ENCODE measurements at places on chromosomes 4 and X. TPM values are rescaled to one million over a fixed set of nuclear protein-coding genes. Genes with fewer than 3 reads are reported as not detected.

The AMTN gene
- not detected for polyA plus RNA-seq

The OTUD4 gene
- polyA plus RNA-seq = 48.8 TPM

The CENPVL2 gene
- polyA plus RNA-seq = 0.23 TPM

The C4orf50 gene
- 0.01 TPM for polyA plus RNA-seq

The NHSL2 gene
- 8.0 TPM for polyA plus RNA-seq

The UGT2B15 gene
- not detected for polyA plus RNA-seq

The RTL9 gene
- polyA plus RNA-seq = 0.24 TPM

The TACR3 gene
- 2.7 TPM for polyA plus RNA-seq

The SPACA5B gene
- not detected for polyA plus RNA-seq

The ANKRD37 gene
- 12.4 TPM for polyA plus RNA-seq

The FAM53A gene
- polyA plus RNA-seq = 3.6 TPM

The NKX3-2 gene
- polyA plus RNA-seq = 0.05 TPM

The INTS6L gene
- polyA plus RNA-seq = 22.3 TPM

The EIF4E gene
- polyA plus RNA-seq = 128 TPM

The GLUD2 gene
- 3.8 TPM for polyA plus RNA-seq

The CLGN gene
- 3.9 TPM for polyA plus RNA-seq

The CACNA1F gene
- polyA plus RNA-seq = 0.08 TPM

The ASMT gene
- not detected for polyA plus RNA-seq

The PLP1 gene
- polyA plus RNA-seq = 20.4 TPM

The WNK3 gene
- polyA plus RNA-seq = 4.6 TPM

The SPANXB1 gene
- polyA plus RNA-seq = not detected

The STAP1 gene
- polyA plus RNA-seq = 0.17 TPM

The GAGE1 gene
- not detected for polyA plus RNA-seq

The LINC00632 gene
- 4.9 TPM for polyA plus RNA-seq

The NUP62CL gene
- 9.1 TPM for polyA plus RNA-seq

The UGT2B17 gene
- not detected for polyA plus RNA-seq

The PRDX4 gene
- 118 TPM for polyA plus RNA-seq

The ZFYVE28 gene
- polyA plus RNA-seq = 2.4 TPM

The SLC10A4 gene
- 0.35 TPM for polyA plus RNA-seq

The SSX1 gene
- not detected for polyA plus RNA-seq

The GYPB gene
- polyA plus RNA-seq = 1.9 TPM

The STATH gene
- polyA plus RNA-seq = 0.58 TPM

The DMP1 gene
- polyA plus RNA-seq = not detected

The IGFBP7 gene
- 690 TPM for polyA plus RNA-seq

The ERCC6L gene
- polyA plus RNA-seq = 4.4 TPM

The PWWP3B gene
- 3.1 TPM for polyA plus RNA-seq

The ENOPH1 gene
- 89.7 TPM for polyA plus RNA-seq

The CYLC1 gene
- polyA plus RNA-seq = not detected

The REPS2 gene
- polyA plus RNA-seq = 17.6 TPM

The FAM241A gene
- 2.8 TPM for polyA plus RNA-seq

The HHIP gene
- 2.8 TPM for polyA plus RNA-seq

The TMPRSS11D gene
- not detected for polyA plus RNA-seq

The BBS12 gene
- 15.7 TPM for polyA plus RNA-seq

The LAP3 gene
- 75.3 TPM for polyA plus RNA-seq

The POU4F2 gene
- not detected for polyA plus RNA-seq

The DMRTC1B gene
- polyA plus RNA-seq = 4.5 TPM

Measured in right renal pelvis (tissue), 4 donors.